ENCODE measurements at places on chromosomes 16 and 17.

DNA sequence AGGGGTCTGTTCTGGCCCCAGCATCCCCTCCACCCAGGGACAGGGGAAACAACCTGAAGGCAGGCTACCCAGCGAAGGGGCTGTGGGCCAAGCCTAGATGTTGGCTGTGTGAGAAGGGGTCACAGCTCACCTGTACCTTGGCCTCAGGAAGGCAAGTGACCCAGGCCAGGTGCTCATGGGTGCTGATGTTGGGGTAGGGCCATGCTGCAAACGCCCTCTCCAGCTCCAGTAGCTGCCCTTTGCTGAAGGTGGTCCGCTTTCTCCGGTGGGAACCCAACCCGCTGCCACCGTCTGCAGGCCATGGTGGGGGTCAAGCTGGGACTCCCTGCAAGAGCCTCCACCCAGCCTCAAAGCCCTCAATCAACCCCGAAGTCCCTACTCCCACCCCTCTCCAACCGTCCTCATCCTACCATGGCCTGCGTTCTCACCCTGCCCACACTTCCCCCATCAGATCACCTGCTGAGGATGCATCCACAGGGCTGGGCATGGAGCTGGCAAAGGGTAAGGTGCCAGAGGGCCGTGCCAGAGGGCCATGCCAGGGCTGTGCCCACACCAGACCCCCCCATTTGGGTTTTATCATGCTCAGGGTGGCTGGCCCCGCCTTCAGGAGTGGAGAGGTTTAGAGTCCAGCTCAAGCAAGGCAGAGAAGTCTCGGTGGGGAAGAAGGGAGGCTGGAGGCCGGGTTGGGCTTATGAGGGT lies at the start of gene SEBOX:
Gene SEBOX (minus strand): TSS at position 535 of the 699 bp plus-strand sequence. CDS start 48 bp downstream, at position 487.
- no peak for DNase-seq

DNA sequence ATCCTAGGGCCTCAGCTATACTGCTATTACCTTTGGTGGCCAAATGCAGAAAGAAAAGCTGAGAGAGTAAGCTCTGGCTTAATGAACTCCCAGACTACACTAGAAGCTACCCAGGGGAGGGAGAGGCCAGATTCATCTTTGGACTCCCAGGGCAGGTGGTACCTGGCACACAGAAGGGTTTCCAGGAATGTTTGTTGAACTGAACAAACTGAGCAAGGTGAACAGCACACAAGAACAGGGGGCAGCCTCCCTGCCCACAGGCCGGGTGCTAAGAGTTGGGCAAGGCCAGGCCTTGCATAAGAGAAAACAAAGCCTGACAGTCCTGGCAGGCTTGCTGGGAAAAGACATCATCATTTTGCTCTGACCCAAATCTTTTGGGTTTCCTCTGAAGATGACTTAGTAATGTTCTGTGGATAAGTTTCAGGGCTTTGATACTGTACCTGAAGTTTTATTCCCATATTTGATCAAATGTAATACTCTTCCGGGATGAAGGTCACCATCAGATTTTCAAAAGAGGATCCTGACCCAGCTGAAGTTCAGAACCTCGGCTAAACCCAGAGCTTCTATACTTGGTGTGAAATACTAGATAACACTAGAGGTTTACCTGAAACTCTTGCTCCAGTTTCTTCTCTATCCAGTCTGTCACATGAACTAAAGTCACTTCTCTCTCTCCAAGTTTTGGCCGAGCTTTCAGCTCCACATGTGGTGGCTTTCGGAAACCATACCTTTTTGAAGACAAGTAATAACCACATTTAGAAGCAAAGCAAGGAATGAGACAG lies 20.5 kb upstream of the ERN1 start:
- DNase-seq = no peak

- DNase-seq = no peak
Measured at GRCh38 chr16:1687427-1688316, 9.6 kb downstream of the JPT2 start.

DNA sequence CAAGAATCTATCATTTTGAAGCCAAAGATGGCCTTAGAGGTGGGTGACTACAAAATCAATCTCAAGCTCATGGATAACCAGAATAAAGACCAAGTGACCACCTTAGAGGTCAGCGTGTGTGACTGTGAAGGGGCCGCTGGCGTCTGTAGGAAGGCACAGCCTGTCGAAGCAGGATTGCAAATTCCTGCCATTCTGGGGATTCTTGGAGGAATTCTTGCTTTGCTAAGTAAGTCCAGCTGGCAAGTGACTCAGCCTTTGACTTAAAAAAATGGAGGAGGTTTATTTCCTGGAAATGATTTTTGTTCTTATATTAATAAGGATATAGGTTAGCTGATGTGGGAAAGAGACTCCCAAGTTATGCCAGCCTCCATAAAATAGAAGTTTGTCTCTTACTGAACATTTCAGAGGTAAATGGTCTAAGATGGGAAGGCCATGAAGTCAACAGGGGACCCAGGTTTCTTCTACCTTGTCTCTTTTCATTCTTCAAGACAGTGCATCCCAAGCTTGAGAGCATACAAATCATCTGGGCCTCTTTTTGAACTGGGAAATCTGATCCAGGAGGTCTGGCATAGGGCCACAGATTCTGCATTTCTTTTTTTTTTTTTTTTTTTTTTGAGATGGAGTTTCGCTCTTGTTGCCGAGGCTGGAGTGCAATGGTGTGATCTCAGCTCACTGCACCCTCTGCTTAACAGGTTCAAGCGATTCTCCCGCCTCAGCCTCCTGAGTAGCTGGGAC lies 19.8 kb upstream of the TANGO6 start:
- DNase-seq = no peak

GRCh38 chr16:30771726-30772125 lies 9.6 kb downstream of the RNF40 start:
- no peak for DNase-seq

DNA sequence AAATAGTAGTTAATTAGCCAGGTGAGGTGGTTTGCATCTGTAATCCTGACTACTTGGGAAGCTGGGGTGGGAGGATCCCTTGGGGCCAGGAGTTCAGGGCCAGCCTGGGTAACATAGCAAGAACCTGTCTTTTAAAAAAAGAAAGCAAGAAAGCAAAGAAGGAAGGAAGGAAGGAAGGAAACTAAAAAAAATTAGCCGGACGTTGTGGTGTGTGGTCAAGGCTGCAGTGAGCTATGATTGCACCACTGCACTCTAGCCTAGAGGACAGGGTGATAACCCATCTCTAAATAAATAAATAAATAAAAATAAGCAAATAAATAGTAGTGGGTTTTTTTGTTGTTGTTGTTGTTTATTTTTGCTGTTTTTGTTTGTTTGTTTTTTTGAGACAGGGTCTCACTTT lies 39.3 kb upstream of the MAP2K6 start:
- no peak for DNase-seq

DNA sequence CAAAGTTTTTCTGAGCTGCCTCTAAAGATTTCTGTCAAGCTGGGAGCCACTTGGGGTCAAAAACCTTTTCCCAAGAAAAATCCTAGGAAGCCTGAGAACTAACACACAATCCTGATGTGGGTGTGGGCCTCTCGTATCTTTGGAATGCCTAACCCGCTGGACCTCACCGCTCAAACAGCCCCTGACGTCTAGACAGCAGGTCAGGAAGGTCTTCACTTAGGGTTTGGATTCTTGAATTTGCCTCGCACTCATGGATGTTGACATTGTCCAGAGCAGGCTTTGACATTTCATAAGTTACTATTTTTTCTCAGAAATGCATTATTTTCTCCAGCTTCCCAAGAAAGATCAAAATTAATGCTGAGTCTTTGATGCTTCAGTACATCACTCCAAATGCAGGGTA lies 18.9 kb downstream of the TEX2 start:
- no peak for DNase-seq

DNA sequence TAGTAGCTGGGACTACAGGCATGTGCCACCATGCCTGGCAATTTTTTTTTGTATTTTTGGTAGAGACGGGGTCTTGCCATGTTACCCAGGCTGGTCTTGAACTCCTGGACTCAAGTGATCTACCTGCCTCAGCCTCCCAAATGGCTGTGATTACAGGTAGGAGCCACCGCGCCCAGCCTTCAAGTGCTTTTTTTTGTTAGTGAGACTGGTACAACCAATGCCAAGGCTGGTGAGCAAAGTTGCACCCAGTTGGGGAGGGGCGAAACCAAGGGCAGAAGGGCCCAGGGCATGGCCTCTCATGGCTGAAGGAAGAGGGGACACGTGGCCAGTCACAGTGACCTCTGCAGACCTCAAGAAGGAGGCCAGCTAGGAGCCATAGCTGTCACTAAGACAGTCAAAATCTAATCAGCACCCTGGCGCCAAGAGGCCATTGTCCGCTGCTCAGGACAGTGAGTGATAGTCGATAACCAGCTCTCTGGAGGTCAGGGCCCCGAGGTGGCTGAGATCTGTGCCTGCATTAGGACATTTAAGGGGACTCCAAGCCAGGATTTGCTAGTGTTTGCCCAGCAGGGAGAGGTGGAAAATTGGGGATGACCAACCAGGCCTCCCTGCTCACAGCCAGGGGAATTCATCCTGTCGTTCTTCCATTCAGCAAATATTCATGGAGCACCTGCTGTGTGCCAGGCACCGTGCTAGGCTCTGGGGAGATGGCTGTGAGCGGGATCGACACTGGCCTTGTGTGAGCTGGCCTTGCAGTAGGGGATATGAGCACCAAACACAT lies 10.2 kb downstream of the IL4R start:
- DNase-seq = no peak

DNA sequence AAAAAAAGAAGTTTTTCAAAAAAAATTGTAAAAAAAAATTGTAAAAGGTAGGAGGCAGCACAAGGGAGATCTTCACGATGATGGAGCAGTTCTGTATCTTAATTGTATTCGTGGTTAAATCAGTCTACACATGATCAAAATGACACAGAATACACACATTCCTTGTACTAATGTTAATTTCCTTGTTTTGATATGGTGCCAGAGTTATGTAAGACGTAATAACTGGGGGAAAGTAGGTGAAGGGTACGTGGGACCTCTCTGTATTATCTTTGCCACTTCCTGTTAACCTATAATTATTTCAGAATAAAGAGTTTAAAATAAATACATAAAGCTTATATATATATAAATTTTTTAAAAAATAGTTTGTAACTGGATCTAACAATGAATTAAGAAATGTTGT lies 36.8 kb downstream of the HELZ start:
- no peak for DNase-seq

GRCh38 chr17:879546-880442 lies 97.6 kb downstream of the MRM3 start:
- peak; percentile 77 for DNase-seq

DNA sequence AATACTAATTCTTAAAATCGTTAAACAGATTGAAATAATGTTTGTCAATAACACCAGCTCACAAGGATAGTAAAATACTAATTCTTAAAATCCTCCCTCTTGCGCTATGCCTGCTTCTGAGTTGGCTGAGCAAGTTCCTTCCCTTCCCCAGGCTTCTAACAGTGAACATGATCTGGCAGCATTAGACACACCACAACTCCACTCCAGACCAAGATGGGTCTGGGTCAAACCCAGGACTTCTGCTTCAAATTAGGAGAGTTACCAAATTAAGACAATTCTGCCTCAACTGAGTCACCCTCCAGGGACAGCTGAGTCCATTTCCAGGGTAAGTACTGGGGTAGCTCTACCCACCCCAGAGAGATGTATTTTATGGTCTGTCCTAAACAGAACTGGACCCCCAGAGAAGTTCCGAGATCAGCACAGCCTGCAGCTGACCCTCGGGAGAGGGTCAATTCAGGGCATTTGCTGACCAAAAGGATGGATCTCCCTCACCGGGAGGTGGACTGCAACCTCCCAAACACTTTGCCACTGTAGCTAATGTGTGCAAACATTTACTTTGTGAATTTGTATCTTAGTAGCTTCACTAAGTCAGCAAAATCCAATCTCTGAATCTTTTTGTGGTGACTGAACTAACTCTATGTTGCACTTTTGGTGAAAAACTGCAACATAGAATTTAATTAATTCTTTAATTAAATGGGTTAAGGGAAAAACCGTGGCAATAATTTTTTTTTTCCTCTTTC lies 48.8 kb downstream of the ADCY9 start:
- no peak for DNase-seq

GRCh38 chr17:50221266-50221863 lies 19.9 kb upstream of the COL1A1 start:
- DNase-seq = no peak

- no peak for DNase-seq
Measured at GRCh38 chr16:3841729-3842508, 38.6 kb downstream of the CREBBP start.

GRCh38 chr16:2428784-2429033 lies 538 bp upstream of the CCNF start:
- DNase-seq = no peak

- no peak for DNase-seq
Measured at GRCh38 chr17:27997522-27997921, 45.0 kb upstream of the NLK start.

DNA sequence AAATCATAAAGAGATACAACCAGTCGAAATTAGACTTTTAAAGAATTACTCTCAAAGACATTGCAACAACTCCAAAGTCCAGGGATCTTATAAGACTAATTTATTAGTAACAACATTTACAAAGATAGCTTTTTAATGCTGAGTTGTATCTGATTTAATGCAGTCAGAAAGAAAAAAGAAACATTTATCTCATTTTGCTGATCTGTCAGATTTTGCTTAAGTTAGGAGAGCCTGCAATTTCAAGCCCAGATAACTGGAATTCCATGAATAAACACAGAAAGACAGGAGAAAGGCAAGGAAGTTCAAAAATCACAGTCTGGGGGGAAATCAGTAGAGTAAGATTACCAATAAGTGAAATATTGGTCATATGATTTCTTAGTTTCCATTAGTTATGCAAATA lies 22.9 kb downstream of the SLFN11 start:
- no peak for DNase-seq

GRCh38 chr16:50266337-50267091 lies at the start of gene ADCY7:
Gene ADCY7, plus strand, starts transcription at chr16:50266551. Its CDS starts 21,629 bp downstream, at chr16:50288180.
- DNase-seq = peak; percentile 74

GRCh38 chr17:13031718-13032350 lies 14.0 kb upstream of the ELAC2 start:
- peak; percentile 39 for DNase-seq

GRCh38 chr16:66176111-66176510 lies 190.4 kb upstream of the CDH5 start:
- DNase-seq = no peak

DNA sequence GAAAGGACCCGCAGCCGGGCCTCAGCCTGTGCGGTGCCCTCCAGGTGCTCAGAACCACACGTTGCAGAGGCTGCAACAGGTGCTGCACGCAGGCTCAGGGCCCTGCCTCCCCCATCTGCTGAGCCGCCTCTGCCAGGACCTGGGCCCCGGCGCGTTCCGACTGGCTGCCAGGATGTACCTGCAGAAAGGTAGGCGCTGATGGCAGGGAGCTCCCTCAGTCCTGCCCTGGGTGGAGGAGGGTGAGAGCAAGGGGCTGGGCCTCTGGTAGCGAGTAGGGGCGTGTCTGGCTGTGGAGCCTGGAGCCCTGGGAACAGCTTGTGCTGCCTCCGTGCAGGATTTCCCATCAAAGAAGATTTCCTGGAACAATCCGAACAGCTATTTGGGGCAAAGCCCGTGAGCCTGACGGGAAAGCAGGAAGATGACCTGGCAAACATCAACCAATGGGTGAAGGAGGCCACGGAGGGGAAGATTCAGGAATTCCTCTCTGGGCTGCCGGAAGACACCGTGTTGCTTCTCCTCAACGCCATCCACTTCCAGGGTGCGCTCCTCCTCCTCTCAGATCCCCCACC lies 4.4 kb downstream of the SERPINF2 start:
- DNase-seq = no peak

Measured in GM12891 (cell line).